Kidney glomerular epithelial cell (primary cell): ENCODE measurements at places on chromosomes 5 and 9.

DNA sequence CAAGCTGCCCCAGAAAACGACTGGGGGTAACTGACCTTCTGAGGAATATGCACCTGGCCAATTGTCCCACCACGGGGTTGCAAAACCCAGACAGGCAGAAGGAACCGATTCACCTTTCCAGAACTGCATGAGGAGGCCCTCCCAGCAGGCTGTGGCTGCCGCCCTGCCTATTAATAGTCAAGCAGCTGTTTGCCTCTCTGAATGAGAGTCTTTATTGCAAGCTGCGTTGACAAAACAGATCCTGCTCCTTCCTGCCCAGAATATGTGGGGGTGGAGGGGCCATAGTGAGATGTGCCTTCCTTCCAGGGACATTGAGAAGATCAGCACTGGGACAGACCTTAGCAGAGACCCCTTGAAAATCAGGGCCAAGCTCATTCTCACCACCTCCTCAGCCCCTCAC lies 18.3 kb upstream of the TCOF1 start:
- DNase-seq = no peak

DNA sequence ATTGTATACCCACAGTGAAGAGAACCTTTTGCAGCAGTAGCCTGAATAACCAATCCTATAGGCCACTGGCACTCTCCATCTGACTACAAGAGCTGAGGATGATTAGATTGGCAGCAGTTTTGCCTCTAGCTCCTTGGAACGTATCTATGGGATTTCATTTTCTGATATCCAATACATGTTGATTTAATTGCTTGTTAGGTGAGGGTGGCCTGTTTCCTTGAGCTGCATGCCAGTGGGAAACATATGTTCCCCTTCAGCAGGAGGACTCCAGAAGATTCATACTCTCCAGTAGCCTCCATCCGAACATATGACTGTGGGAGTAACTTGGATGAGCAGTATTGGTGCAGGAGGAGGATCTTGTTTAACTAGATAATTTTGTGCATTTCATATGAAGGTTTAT lies 51.5 kb downstream of the GCNT1 start:
- no peak for DNase-seq

DNA sequence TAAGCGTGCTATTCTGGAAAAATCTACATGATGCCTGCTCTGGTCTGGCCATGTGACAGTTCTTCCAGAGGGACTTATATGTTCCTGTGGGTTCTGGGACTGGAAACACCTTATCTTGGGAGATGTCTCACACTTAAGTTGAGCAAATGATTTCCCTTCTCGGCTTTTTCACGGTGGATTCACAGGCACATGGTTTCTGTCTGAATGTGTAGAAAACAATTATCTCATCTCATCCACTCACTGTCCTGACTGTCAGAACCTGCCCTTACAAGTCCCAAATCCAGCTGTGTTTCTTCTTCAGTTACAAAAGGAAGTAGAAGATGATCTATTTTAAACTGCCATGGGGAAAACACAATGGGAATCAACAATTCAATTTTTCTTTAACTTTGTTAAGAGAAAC lies 184.0 kb downstream of the SYK start:
- DNase-seq = no peak

DNA sequence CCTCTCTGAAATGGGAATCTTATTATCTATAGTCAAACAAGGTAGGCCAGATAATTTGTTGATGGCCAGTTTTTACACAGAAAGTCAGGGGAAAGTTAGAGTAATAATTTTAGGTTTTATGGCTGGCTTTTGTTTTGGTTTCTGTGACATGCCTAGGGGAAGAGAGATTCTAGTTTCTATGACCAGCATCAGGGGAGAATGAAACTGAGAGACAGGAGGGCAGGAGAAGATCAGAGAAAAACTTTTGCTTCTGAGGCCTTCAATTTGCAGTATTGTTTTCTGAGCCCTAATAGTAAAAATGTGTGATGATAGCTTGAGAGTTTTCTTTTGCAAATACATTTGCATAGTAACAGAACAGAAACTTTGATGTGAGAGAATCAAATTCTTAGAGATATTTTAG lies 564.3 kb downstream of the ZNF608 start:
- no peak for DNase-seq

- no peak for DNase-seq
Measured at GRCh38 chr5:163773226-163773625, 267.8 kb downstream of the MAT2B start.

- DNase-seq = no peak
Measured at GRCh38 chr5:119123280-119123679, 52.4 kb downstream of the DMXL1 start.

DNA sequence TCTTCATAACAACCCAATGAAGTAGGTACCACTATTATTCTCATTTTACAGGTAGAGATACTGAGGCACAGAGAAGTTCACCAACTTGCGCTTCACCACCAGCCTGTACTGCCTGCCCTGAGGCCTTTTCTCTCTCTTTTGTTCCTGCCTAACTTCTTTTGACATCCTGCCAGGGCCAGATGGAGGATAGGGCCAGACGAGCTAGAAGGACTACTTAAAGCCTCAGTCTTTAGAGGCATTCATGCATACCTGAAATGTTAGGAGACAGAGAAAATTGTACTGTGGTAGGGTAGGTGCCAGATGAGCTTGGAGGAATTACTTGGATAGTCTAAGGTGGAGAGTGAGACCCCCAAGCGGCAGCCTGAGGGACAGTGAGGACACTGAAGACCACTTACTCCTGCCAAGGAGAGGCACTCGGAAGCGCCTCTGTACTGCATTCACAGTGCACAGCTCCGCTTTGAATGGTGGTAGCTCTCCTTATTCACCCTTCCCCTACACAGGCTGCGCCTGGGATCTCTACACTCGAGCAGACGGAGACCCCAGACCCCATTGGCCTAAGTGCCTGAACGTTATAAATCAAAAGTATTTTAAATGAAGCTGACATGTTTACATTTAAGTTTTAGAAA lies 6.2 kb upstream of the ORM1 start:
- DNase-seq = no peak

DNA sequence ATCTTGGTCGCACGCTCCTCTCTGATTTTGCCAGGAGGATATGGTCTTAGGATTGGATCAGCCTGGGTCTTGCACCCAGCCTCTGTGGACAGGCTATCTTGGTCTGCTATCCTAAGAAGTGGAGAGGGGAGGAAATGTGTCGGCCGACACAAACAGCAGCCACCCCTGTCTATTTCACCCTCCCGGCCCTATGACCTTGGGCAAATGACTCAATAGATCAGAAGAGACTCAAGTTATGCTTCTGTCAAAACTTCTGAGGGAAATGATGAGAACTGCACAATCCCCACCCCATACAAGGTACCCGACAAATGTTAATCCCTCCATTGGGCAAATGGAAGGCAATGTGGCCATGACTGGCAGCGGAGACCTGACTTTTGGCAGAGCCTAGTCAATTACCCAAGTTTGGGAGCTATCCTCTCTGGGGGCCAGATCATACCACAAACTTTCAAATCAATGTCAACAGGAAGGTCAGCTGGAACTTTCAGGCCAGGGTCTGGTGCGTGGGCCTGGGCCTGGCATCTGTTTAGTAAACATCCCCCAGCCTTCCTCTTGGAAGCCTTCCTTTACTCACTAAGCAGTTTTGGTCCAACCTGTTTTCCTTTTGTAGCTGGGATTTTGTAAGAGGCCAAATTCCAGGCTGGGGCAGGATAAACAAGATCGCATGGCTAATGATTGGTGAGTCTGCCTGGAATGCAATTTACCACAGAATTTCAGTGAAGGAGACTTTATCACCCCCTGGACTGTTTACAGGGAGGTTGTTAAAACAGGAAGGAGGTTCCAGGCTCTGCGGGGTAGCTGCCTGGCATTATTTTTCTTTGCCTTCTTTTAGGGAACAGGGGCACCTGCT lies 64.2 kb upstream of the CPEB4 start:
- DNase-seq = peak; percentile 96

GRCh38 chr5:171957591-171958251 lies 48.7 kb downstream of the FBXW11 start:
- no peak for DNase-seq

DNA sequence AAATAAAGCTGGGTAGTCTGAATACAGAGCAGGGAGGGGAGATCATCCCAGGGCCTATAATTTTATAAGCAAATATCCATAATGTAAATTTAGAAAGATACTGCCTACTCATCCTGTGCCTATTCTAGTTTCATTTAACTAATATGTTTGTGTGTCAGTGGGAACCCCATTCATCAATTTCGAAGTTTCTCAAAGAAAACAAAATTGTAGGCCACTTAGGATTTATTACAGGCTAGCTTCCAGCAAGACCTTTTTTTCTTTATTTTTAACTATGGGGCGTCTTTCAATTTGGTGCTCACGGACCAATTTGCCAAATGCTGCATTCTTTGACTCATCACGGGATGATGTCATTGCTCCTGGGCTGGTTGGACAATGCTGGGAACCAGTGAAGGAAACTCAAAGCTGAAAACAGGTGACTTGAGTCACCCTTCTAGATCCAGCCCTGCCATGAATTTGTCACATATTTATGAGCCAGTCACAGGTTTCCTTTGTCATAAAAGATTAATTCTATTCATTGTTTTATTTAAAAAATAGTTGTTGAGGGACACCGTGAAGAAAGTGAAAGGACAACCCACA lies 13.4 kb downstream of the PCSK5 start:
- peak; percentile 41 for DNase-seq

- no peak for DNase-seq
Measured at GRCh38 chr5:82544004-82544403, 265.9 kb upstream of the RPS23 start.

DNA sequence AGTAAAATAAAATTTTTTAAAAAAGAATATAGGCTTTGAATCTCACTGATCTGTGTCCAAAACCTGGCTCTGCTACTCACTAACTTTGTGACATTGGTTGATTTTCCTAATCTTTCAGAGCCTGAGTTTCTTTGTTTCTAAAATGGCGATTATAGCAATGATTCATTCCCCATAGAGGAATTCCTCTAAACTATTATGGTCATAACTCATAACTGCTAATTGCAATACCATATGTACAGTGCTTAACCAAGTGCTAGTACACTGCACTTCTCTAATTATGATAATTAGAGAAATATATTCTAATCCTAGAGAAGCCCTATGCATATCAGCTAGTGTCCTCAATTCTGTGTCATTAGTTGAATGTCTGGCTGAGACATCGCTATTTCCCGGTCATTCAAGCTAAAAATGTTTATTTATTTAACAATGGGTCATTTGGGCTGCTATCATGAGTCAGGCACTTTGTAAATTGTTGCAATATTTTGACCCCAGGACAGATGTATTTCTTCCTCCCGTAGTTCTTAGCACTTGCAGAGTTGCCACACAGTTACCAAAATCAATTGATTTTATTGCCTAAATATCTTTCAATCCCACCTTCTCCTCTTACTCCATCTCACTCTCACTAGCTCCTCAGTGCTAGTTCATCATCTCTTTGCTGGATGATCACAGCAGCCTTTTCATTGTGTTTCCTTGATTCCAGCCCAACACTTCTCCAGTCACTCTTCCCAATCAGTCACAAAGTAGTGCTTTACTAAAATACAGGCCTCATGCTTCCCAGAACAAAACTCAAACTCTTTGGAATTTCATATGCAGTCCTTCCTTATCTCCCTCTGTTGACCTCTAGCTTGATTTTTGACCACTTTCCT lies 200.9 kb upstream of the PAPPA start:
- DNase-seq = peak; percentile 6

DNA sequence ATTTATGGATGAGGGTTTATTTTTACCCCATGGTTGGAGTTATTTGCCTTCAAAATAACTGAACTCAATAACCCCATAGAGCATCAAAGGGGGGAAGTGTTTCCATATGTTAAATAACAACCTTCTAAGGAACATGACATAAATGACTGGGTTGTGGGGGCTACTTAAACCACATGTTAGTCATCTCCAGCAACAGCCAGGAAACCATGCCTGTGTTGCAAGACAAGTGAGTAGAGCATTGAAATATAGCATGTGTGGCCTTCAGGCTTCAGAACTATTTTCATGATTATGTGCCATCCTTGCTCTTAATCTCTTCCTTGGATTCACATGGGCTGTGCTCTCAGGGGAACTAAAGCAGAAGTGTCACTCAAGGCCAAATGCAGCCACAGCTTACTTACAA lies 431.2 kb downstream of the AGTPBP1 start:
- DNase-seq = no peak

DNA sequence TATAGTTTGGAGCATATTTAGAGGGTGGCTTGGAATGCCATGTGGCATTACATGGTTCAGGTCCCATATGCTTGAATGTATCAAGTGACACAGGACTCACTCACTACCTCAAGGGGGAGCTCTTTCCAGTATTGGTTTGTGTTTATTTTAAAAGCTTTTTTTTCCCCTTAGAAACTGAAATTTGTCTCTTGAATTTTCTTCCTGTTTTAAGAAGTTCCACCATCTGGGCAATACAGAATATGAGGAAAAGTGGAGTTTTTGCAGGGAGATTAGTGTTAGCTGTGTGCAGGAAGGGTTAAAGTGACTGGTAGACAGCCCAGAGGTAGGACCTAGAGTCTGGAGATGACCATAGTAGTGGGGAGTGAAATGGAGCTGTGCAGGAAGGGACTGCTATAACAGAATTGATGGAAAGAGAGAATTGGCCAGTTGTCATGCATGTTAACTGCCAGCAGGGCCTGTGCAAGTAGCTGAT lies 36.6 kb downstream of the CTNNA1 start:
- no peak for DNase-seq

DNA sequence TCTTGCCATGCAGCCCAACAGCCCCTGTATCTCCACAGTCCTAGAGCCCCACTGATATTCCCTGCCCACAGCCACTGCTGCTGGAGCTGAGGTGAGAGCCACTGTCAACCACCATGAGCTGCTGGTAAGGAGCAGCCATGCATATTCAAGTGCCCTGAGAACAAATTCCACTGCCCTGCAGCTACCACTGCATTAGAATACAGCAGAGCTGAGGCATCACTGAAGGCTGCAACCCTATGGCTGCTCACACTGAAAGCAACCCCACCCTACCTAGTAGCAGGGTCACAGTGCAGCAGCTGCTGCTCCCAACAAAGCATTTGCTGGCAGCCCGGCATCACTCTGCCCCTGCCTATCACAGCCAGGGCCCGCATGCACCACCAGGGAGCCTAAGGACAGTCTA lies 68.6 kb downstream of the SKIC3 start:
- no peak for DNase-seq

DNA sequence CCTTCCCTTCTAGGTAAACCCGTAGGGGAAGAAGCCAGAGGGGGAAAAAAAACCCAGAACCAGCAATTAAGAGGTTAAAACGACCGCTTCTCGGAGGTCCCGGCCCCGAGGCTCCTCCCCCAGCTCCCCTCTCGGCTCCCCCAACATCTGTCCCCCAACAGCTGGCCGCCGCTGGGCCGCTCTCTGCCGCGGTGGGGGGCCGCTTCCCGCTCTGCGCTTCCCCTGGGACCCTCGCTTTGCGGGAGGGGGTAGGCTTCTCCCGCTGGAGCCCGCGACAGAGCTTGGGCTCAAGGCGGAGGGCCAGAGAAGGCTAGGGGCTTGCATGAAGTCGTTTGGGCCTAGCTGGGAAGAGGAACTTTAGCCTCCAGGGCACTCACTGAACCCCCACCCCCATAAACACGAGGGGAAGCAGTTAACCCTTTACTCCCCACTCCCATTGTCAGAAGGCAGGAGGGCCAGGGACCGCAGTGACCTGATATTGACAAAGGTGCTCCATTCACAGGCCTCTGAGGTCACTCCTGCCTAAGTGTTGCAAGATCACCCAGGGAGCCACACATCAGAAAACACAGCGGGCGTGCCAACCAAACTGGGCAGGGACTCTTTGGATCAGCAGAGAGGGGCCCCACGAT lies 7.5 kb downstream of the LHX6 start:
- DNase-seq = no peak
